CD4-positive, alpha-beta T cell (primary cell): ENCODE measurements at places on chromosomes 6 and 20.

DNA sequence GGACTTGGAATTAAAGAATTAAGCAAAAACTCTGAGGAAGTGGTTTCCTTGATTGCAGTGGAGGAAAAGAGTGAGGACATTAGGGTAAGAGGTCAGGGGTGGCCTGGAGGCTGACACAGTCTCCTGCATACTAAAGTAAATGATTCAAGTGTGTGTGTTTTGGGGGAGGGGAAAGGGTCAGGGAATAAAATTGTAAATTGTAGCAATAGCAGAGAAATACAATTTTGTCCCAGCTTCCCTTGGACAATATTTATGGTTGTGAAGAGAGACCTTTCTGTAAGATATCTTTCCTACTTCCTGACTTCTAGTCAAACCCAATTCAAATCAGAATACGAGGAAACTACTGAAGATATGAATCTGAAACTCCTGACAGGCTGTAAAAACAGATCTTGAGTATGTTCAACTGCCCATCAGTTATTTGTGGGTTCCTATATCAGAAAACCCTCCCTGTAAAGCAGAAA is 143.4 kb upstream of the HMGN3 start:
- no peak for DNase-seq

DNA sequence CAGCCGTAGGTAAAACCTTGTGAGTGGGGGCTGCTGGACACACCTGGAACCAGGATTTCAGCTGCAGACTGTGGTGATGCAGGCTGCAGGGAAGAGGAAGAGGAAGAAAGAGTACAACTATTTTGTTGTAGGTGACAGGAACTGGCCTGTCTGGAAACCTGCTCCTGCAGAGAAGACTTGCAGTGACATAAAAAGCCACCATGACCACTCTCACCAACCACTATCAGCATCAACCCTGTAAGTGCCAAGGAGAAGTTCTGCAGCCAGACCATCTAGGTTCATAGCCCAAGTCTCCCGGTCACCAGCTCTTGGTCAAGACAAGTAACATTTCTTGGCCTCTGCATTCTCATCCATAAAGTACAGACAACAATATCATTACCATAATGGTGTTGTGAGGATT is 91.2 kb downstream of the PREX1 start:
- DNase-seq = no peak

- DNase-seq = no peak
Observed at GRCh38 chr6:42961020-42961470, 491 bp downstream of the GNMT start.

DNA sequence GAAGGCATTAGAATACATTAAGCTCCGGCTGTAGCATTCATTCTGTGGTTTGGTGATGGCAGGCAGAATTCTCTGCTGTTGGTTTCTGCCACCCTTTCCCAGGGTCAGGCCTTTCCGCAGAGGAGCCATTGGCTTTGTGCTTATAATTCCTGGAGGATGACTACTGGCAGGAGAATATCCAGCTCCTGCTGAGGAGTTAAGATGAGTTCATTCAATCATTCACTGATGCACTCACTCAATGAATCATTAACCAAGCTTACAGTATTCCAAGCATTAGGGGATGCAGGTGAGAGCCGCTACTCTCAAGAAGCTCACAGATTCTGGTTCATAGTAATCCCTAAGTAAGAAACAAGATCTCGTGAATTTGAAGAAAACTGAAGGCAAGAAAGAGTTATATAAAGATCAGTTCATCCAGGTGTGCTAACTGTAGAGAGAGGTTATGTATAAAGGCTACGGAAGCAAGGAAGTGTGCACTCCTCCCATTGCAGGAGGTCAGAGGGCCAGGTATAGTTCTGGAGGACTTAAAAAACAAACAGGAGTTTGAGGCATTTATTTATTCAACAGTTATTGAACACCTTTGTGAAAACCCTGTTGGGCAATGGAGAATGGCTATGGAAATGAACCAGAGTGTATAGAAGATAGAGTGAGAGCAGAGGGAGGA is 75.5 kb downstream of the HMGN3 start:
- no peak for DNase-seq

- DNase-seq = no peak
Observed at GRCh38 chr20:62754122-62754990, 41.9 kb upstream of the MRGBP start.

DNA sequence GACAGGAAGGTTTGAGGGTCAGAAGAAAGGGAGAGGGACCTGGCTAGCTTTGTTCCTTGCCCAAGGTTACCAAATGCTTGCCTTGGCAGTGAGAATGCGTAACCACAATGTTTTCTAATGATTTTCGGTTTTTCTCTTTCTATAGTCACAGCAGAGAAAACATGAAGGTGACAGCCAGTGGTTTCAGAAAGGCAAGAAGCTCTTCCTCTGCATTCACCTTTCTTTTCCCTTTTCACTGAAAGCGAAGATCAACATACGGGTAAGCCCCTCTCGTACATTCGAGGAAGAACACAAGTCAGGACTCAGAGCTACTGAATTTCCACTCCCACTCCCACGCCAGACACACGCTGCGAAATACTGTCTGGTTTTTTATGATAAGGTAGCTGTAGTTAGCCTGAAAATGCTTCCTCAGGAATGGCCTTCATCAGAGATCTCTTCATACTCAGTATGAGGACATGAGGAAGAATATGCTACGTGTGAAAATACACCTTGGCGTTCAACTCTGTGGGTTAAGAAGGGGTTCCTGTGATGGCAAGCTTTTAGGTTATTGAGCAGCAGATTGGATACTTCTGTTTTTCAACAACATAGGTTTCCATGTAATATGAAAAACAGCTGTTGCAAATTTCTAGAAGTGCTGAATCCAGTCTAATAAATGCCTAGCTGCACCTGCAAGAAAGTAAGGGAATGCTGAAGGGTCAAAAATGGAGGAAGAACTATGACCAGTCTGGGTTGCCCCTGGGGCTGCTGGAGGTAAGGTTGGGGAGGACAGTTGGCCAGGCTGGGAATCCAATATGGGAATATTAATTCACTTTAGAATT is 7.4 kb upstream of the CD83 start:
- no peak for DNase-seq

- DNase-seq = no peak
Observed at GRCh38 chr6:79710127-79710526, 79.0 kb downstream of the SH3BGRL2 start.

- no peak for DNase-seq
Observed at GRCh38 chr20:57076951-57077350, 189.5 kb downstream of the BMP7 start.

GRCh38 chr6:16487996-16488674 is 249.7 kb downstream of the GMPR start:
- no peak for DNase-seq
